ENCODE measurements at places on chromosomes 1 and 21.

- DNase-seq = no peak
These were observed 29.9 kb downstream of the POFUT2 start for GRCh38 chr21:45257673-45258341.

DNA sequence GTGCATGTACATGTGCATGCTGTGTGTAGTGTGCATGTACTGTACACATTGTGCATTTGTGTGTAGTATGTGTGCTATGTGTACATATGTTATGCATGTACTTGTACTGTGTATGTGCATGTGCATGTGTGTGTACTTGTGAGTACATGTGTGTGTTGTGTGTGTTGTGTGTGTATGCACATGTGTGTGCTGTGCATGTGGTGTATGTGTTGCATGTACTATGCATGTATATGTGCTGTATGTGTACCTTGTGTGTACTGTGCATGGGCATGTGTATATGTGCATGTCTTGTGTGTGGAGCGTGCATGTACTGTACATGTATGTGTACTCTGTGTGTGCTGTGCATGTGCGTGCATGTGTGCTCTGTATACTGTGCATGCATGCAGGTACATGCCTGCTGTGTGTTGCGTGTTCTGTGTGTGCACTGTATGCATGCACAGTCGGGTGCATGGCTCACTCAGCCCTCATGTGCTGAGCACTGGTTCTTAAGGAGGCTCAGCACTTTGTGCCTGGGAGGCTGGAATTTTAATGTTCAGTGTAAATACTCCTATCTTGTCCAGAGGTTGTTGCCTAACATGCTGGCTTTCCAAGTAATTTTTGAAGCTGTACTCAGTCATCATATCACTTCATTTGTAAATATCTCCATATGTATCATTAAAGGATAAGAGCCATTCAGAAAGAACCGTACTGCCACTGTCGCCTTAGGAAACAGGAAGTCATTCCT is 32.3 kb downstream of the SNAP47 start:
- no peak for DNase-seq

DNA sequence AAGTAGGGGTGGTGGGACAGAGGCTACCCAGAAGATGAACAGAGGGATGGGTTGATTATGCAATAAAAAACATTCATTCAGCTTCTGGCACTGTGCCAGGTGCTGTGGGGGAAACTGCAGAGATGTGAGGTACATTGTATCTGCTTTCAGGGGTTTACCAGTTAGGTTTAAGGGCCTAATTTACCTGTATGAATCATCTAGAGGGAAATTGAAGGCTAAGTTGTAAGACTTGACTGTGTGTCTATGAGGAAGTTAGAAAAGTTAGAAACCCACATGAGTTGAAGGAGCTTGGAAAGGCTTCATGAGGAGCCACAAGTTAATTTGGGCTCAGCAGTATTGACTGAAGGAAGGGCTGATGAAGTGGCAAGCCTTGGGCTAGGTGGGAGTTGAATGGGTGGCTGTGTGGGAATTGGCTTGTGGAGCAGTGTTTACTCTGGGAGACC is 36.7 kb upstream of the APOBEC4 start:
- no peak for DNase-seq

- no peak for DNase-seq
These were observed 20.7 kb upstream of the CLIC4 start for GRCh38 chr1:24724345-24725208.

- DNase-seq = no peak
These were observed 772 bp downstream of the ADAM15 start for GRCh38 chr1:155051777-155052398.

DNA sequence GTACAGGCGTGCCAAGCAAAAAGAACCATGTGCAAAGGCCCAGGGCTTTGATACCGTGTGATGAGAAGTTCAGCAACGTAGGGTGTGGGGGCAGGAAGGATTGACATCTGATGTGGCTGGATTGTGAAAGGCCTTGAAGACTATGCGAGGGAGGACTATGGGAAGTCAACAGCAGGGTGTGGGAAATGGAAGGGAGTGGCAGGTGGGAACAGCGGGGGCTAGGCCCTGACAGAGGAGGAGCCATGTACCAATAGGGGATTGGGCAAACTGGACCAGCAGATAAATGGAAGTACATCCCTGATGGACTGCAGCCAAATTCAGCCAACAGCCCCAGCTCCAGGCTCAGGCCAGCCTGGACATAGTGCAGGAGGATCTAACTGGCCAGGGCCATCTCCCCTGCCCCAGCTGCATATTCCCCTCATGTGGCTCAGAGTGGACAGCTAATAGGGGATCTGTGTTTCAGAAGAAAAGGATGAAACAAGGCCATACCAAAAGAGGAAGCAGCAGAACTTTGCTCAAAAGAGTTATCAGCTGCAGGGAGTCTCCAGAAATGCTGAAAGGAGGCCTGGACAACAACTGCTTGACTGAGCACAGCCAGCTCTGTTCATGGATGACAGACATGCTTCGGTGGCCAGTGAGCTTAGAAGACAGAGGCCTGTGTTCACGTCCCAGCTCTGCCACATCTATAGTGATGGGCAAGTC is 140.2 kb upstream of the SGIP1 start:
- no peak for DNase-seq

Data from Jurkat, Clone E6-1 (cell line).